ENCODE measurements at places on chromosomes 11 and 22. TPM values are rescaled to one million over a fixed set of nuclear protein-coding genes. Genes with fewer than 3 reads are reported as not detected.

Gene RBMXL2
- not detected for total RNA-seq

Gene PDE3B
- 1.4 TPM for total RNA-seq

Gene MS4A6A
- total RNA-seq = not detected

Gene ATL3
- total RNA-seq = 24.3 TPM

Gene GRIK4
- not detected for total RNA-seq

Gene RFPL2
- not detected for total RNA-seq

Gene GGTLC3
- total RNA-seq = not detected

Gene PLEKHB1
- not detected for total RNA-seq

Gene SMIM38
- not detected for total RNA-seq

Gene USH1C
- total RNA-seq = not detected

Gene GNAZ
- 0.05 TPM for total RNA-seq

Gene MS4A12
- not detected for total RNA-seq

Gene CHST1
- total RNA-seq = 0.07 TPM
